ENCODE measurements at places on chromosomes 2 and 18. TPM values are rescaled to one million over a fixed set of nuclear protein-coding genes. Genes with fewer than 3 reads are reported as not detected.

GRCh38 chr2:172698041-172698863 is 37.4 kb upstream of the RAPGEF4 start:
- no peak for DNase-seq

DNA sequence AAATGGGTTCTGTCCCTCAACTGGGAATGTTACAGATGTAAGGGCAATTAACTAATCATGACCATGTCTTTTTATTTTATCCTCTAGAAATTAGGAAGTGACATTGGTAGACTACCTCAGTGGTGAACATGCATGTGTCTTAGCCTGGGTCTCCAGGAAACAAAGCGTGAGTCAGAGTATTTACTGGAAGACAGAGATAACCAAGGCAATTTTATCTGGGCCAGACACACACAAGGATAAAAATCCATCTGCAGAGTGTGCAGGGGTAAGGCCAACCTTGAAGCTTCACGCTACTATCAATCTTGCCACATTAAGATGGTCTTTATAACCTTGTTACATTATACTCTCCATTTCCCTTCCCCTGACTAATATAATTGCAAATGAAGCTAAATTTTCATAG is 487.5 kb downstream of the SUCLG1 start:
- no peak for DNase-seq

GCA gene
- total RNA-seq = 17.9 TPM

GRCh38 chr18:27661320-27662018 is 476.4 kb upstream of the CHST9 start:
- DNase-seq = no peak

All from Peyer's patch (tissue), 4 donors.